ENCODE measurements at places on chromosomes 3 and 15. TPM values are rescaled to one million over a fixed set of nuclear protein-coding genes. Genes with fewer than 3 reads are reported as not detected.

DNA sequence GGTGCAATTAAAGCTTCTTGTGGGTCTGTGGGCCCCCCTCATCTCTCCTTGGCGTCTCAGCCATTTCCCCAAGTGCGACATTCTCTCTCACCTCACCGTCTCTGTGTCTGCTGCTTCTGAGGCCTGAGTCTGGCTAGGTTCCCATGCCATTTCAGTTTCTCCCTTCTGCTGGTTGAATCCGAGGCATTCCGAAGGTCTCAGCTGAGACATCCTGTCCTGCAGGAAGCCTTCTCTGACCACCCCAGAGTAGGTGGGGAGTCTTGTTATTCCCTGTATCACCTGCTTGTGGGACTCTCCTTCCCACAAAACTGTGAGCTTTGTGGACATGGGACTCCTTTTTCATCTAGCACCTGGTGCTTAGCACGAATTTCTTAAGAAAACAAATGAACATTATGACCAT lies 78.3 kb downstream of the ASB7 start:
- no peak overlapping the region for H3K27ac ChIP-seq
- H3K4me3 ChIP-seq, result no peak overlapping the region

GRCh38 chr15:63752075-63752684 lies 81.6 kb downstream of the HERC1 start:
- H3K27ac ChIP-seq, result no peak overlapping the region
- H3K4me1 ChIP-seq, result no peaks in the 10 kb centered on the region
- no peak overlapping the region for H3K4me3 ChIP-seq

- DNase-seq, result no peak
- peaks cover 1% of the 10 kb centered on the region for H3K4me1 ChIP-seq
- no peak overlapping the region for H3K27ac ChIP-seq
- no peaks in the 10 kb centered on the region for H3K36me3 ChIP-seq
- no peaks in the 10 kb centered on the region for H3K27me3 ChIP-seq
These were observed 241.8 kb downstream of the ROBO2 start for GRCh38 chr3:77281721-77282120.

DNA sequence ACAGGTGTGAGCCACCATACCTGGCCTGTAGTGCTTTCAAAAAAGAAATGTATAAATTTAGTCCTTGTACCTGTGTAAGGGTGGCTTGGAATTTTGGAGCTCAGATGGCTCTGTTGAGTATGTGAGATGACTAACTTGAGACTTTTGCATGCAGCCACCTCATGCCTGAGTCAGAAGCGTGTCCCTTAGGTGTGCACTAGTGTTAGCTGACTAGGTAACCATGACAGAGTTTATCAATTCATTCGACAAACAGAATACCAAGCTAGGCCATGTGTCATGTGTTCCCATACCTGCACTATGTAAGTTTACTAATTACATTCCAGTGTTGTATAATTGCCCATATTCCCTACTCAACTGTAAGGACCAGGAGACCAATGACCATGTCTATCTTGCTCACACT lies 4.0 kb upstream of the ZNF639 start:
- H3K27me3 ChIP-seq, result no peaks in the 10 kb centered on the region
- no peaks in the 10 kb centered on the region for H3K36me3 ChIP-seq
- no peak overlapping the region for H3K4me3 ChIP-seq

Gene QRICH1
- 91.8 TPM for total RNA-seq

DNA sequence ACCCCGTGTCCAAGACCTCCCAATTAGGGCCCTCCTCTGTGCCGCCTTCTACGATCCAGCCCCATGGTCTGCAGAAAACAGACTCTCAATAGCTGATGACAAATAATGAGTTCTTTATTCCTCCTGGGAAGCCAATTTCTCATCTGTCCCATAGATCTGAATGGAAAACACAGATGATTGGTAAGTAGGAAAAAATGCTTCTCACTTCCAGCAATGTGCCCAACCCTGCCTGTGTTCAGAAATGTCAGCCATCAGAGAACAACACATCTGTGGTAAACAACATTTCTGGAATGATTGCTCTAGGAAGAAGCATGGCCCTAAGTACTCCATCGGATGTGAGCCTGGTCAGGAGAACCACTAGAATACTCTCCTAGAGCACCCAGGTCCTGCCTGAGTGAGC lies 240.5 kb upstream of the HES1 start:
- no peaks in the 10 kb centered on the region for H3K27me3 ChIP-seq
- no peak overlapping the region for H3K27ac ChIP-seq
- H3K36me3 ChIP-seq, result no peaks in the 10 kb centered on the region
- no peak for DNase-seq
- H3K4me1 ChIP-seq, result peaks cover 9% of the 10 kb centered on the region
